Adrenal gland (tissue), 19 donors: ENCODE measurements at places on chromosomes 11 and 22. TPM values are rescaled to one million over a fixed set of nuclear protein-coding genes. Genes with fewer than 3 reads are reported as not detected.

DNA sequence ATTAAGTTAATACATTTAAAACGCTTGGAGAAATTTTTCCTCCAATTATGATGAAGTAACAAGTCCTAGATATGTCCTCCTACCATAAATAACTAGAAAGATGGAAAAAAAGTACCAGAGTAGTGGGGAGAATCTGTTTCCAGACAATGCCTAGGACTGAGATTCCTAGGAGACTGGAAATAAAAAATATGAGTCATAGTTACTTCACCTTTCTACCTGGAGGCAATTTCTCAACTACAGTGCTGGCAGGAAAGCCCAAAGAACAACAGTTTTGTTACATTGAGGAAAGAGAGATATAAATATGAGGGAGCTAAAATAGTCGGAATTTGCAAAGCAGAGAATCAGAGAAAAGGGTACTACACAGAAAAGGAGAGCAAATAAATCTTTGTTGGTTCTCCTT lies 202.1 kb upstream of the ARHGAP42 start:
- no peak for DNase-seq

DNA sequence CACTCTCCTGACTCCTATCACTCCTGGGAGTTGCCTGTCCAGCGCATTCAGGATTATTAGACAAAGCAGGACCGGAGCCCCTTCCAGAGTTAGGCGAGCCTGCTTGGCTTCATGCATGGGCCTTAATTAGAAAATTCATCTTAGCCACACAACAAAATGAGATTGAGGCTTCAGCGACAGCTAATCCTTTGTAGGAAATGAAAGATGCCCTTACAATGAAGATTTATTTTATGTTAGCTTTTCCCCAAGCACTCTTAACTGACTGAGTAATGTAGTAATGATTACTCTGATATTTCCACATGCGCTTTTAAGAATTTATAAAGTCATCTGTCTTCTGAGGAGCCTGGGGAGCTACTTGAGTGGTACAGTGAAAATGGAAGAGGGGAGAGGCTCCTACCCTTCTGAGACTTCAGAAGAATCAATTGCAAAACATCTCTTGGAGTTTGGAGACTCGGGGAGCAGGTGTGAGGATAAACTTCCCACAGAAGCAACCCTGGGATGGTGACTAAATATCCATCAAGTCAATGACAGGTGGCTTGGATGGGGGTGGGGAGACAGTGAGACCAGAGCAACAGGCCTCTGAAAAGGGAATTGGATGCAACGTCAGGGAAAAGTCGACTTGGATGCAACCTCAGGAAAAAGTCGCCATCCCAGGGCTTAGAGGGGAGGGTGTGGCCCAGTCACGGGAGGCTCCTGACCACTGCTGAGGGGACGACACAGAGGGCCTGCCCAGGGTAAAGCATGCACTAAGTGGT lies 434.5 kb upstream of the B3GAT1 start:
- DNase-seq = no peak

- no peak for DNase-seq
Measured at GRCh38 chr22:48827268-48827846, 1000.3 kb downstream of the BRD1 start.

DNA sequence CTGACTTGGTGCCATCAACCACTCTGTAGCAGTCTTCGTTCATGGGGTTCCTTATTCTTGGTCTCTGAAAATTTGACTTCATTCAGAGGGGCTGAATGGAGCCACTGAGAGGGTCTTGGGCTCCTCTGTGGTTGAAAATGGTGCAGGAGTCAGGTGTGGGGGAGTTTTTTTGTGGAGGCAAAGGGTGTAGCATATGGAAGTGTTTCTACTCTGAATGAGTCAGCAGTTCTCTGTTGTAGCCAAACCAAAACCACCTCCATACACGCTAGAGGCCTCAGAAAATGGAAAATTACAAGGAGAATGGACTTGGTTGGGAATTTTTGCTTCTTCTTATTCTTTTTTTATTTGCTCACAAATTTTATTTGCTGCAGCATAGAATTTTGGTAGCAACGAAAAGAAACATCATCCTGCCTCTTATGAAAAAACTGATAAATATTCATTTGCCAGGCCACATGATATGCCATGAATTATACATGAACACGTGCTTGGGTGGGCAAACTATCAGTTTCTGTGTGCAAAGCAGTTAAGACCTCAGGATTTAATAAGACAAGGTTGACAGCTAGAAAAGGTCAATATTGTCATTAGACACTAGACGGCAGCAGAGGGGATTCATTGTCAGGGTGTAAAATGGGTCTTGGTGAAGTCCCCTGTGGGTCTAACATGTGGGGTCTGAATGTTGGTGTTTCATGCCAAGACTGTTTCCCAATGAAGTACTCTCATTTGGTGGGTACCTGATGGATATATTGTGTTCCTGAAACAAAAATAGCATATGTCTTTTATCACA lies 111.7 kb downstream of the MYO18B start:
- no peak for DNase-seq

DNA sequence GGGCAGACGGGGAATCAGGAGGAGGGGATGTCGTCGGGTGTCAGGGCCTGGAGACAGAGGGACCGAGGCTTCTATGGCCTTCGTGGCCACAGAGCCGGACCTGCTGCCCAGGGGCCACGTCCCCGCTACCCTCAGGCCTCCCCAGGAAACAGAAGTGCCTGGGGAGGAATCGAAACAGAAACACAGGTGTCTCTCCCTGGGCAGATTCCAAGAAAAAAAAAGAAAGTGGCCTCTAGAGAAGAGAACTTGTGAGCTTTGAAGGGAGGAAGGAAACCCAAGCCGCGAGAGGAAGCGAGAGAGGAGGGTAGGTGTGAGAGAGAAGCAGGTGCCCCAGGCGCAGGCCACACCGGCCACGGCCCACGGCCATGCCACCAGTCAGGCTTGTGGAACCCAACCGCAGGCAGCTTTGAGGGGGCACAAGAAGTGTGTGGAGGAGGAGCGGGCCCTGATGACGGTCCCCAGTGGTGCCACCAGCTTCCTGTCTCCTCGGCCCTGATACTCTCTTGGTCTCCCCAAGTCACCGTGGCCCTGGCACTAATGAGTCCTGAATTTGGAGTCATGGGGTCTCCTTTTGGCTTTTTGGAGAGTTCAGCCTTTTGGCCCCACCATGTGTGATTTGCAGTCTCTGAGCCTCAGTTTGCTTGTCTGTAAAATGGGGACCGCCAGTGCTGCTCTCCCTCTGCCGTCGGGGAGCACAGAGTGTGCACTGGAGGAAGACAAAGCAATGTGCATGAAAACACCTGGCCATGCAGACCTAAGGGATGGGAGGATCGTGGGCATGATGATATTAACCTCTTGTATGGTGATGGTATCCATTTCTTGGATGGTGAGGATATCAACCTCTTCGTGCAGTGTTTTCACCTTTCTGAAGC lies 25.2 kb downstream of the LIF start:
- DNase-seq = no peak

- DNase-seq = no peak
Measured at GRCh38 chr11:31117038-31117437, 252.5 kb downstream of the DCDC1 start.

DNA sequence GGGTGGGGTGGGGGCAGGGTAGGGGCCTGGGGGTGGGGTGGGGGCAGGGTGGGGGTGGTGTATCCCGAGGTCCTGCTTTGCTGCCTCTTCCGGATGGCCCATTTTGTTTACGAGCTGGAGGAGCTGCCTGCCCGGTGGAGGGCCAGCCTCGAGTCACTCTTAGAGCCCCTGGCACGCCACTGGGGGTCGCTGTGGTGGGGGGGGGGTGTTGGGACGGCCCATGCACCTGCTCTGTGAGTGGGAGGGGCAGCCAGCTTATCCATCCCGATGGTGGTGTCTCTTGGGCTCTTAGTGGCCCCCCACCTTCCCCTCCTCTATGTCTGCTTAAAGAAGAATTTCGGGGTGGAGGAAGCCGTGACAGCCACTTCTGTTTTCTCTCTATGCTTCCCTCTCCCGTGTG lies 24.6 kb downstream of the MRGPRD start:
- no peak for DNase-seq

- no peak for DNase-seq
Measured at GRCh38 chr11:68934666-68935065, 31.0 kb downstream of the IGHMBP2 start.

- peak; percentile 25 for DNase-seq
Measured at GRCh38 chr11:79332017-79332416, 108.8 kb downstream of the TENM4 start.

DNA sequence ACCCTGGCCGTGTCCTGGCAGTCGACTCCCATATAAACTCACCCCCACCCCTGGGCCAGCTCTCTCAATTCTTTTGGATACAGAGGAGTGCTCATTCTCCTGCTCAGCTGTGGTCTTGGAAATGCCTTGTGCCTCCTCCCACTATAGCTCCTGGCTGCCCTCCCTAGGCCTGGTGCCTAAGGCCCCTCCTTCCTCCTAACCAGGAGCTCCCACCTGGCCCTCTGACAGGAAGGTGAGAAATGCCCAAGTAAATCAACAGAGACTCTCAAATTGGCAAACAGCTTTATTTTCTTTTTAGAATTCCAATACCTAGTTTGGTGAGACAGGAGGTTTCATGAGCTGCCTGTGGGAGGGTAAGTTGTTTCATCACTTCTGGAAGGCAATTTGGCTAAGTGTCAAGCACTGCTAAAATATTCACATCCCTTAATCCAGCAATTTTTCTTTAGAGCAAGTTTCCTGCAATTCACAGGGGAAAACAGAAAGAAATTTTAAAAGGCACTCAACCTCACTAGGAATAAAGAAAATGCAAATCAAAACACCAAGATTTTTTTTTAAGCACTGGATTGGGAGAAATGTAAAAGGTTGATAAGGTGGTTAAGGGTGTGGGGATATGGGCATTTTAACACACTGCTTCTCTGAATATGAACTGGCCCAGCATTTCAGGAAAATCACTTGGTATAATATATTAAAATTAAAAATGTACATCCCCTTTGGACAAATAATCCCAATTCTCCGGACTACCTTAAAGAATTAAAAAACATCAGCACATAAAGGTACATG lies 209.7 kb upstream of the ARHGAP20 start:
- DNase-seq = no peak

DNA sequence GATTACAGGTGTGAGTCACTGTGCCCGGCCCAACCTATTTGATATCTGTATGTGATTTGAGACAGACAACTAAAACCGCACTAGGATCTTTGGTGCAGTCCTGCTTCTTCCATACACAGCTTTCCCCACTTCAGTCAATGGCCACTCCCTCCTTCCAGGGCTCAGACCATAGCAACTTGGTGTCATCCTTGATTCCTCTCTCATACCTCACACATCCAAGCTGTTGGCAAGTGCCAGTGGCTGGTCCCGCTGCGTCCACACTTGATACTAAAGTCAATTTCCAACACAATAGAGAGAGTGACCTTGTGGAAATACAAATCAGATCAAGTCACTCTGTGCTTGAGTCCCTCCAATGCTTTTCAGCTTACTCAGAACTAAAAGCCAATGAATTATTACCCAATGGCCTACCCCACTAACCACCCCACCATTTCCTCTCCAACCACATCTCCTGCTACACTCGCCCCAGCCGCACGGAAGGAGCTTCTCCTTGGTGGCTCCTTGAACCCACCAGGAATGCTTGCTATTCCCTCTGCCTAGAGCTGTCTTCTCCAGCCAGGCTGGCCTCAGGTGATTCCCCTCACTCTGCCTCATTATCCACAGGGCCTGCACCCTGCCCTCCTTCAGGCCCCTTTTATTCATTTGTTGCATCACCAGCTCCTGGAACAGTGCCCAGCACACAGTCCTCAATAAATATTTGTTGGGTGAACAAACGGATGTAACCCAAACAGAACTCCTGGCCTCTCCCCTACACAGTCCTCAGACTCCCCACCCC lies 12.9 kb downstream of the ABTB2 start:
- DNase-seq = peak; percentile 60

- no peak for DNase-seq
Measured at GRCh38 chr11:71431271-71431670, 16.9 kb downstream of the DHCR7 start.

DNA sequence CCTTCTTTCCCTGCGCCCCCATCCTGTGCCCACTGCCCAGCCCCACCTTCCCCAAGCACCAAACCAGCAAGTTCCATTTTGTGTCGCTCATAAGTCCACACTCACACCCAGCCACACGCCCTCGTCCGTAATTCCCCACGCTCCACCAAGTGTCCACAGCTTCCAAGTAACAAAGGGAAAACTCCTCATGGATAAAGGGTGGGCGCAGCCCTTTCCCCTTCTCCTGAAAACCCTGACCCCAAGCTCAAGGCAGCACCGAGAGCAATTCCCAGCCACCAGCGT lies 458 bp downstream of the FXYD6 start:
- DNase-seq = no peak

DNA sequence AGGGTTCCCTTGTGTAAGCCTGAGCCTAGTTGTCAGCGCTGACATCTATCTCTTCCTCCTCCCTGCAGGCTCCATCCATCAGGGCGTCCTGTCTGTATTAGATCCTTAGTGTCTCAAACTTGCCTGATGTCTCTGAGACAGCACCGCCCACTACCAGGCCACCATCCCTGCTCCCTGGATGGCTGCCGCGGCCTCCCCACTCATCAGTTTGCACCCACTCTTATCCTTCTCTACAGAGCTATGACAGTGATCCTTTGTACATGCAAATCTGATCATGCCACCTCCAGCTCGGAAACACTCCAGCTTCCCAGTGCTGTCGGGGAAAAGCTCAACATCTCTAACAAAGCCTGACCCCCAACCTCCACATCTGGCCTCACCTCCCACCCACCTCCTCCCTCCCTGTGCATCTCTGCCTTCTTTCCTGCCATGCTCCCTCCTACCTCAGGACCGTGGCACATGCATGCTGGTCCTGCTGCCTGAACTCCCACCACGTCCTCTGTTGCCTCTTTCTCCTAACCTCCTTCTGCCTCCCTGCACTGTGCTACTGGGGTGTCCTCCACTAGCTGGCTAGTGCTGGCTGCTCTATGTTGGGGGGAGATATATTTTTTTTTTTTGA lies 61.6 kb upstream of the EIF3D start:
- no peak for DNase-seq

GRCh38 chr11:46594374-46594700 lies 514 bp upstream of the AMBRA1 start:
- DNase-seq = no peak

GRCh38 chr11:48008951-48009270 lies 28.6 kb downstream of the PTPRJ start:
- no peak for DNase-seq

DNA sequence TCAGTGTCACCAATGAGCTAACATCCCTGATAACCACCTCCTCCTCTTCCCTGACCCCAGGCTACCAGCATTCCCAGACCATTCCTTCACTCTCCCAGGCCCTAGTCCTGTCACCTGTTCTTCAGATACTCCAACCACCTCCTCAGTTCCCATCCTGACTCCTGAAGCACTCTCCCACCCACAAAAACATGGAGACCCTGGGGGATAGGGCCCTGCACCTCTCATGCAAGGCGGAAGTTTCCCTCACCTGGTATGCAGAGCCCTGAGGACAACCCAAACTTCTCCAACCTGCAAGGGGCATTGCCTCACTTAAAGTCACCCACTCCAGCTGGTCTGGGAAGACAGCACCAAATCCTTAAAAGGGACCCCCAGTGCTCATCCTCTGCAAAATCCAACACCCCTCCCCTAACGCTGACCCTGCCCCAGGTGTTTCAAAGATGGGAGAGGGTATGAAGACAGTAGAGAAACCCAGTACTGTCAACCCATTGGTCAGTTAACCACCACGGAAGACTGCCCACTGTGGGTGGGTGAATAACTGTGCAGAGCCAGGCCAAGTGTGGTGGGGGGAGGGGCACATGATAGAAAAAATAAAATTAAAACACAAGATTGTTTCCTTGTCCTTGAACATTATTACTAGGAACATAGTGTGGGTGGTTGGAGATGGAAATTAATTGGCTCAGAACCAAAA lies 1.4 kb downstream of the TNKS1BP1 start:
- DNase-seq = no peak

Gene PPME1
- 55.7 TPM for total RNA-seq

Gene ROM1
- total RNA-seq = 20.4 TPM

Gene DTX4
- total RNA-seq = 4.3 TPM

Gene DDX25
- total RNA-seq = 0.18 TPM

Gene POU2AF1
- total RNA-seq = not detected

Gene GRM5
- total RNA-seq = 0.28 TPM

Gene YAP1
- 34.9 TPM for total RNA-seq

Gene HBB
- total RNA-seq = 24.4 TPM
